ENCODE measurements at places on chromosomes 12 and 14. TPM values are rescaled to one million over a fixed set of nuclear protein-coding genes. Genes with fewer than 3 reads are reported as not detected.

Gene ARPC3
- 390 TPM for total RNA-seq

Gene ATL1
- 16.4 TPM for total RNA-seq

Gene MSI1
- 0.26 TPM for total RNA-seq

Gene SAMD15
- total RNA-seq = 8.5 TPM

Gene PMCH
- total RNA-seq = 0.22 TPM

Gene BHLHE41
- 1.7 TPM for total RNA-seq

Gene LMNTD1
- total RNA-seq = 0.52 TPM

Gene TAS2R42
- not detected for total RNA-seq

Gene NKX2-8
- total RNA-seq = not detected

Gene POLE
- 22.5 TPM for total RNA-seq

Gene CAPZA3
- not detected for total RNA-seq

Gene ENDOU
- total RNA-seq = 0.11 TPM

Gene RNF31
- total RNA-seq = 37.8 TPM

Gene PAPLN
- total RNA-seq = 15.4 TPM

Gene SMAGP
- total RNA-seq = 7.4 TPM

Gene CATSPERB
- not detected for total RNA-seq

Gene DLK1
- total RNA-seq = 0.39 TPM

Gene TGFB3
- total RNA-seq = 39.5 TPM

Gene FGFR1OP2
- total RNA-seq = 53.1 TPM

Gene GPR65
- total RNA-seq = not detected

Gene KCNC2
- total RNA-seq = not detected

Gene ASB2
- total RNA-seq = not detected

Gene RBMS2
- total RNA-seq = 47.0 TPM

Gene NTF3
- total RNA-seq = 3.5 TPM

Gene CEP170B
- 14.7 TPM for total RNA-seq

Gene RHOJ
- 4.3 TPM for total RNA-seq

Gene KRT74
- not detected for total RNA-seq

Gene L2HGDH
- 3.1 TPM for total RNA-seq

Gene SPIC
- not detected for total RNA-seq

Gene PXMP2
- 15.2 TPM for total RNA-seq

Gene PLEKHG7
- not detected for total RNA-seq

Data from articular chondrocyte of knee joint (primary cell).